ENCODE measurements at places on chromosomes 2 and 18.

DNA sequence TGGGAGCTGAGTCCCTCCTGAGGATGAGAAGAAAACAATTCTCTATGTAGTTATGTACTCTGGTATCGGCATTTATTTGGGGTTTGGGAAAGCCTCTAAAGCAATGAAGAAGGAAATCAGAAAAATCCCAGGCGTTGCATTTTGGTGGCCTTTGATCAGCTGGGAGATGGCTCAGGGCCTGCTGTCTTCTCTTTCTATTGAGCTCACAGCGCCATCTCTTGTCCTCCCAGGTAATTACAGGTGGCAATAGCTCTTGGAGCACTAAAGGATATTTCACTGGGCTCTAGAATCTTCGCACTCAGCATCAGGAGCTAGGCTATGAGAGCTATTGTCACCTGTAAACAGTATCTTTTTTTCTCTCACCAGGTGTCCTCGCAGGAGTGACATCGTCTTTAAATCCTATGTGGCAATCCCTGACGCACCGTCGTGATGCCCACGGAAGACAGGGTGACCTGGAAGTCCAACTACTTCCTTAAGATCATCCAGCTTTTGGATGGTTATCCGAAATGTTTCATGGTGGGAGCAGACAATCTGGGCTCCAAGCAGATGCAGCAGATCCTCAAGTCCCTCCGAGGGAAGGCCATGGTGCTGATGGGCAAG lies 76.1 kb upstream of the PMAIP1 start:
- DNase-seq = no peak

GRCh38 chr2:159226059-159226461 lies 60.4 kb downstream of the WDSUB1 start:
- no peak for DNase-seq

DNA sequence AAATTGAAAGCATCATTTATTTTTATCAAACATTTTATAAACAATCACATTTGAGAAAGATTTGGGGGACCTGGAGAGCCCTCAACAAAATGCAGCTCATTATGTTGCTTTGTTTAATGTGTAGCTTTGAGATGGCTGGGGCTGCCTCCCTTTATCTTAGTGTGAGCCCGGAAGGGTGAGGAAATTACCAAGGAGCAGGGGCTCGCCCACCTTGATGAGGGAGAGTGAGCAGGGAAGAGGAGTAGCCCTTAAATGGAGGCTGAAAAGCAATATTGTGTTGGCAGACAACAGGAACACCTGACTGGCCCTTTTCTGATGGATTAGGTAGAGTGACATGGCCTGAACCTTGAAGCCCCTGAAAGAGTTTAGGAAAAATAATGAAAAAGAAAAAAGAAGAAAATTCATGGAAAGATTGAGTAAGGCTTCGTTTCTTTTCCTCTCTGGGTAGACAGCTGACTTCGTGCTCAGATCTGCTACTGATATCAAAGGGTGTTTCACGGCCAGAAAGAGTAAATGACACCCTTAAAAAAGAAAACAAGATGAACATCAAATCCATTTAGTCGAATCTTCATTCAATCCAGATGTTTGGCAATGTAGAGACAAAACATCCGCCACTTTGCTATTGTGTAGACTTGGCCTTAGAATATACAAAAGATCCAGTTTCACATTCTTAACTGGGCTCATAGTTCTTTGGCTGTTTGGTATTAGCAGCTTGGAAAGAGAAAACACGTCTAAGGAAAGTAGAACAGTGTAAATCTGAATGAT lies 206.5 kb upstream of the TCF4 start:
- DNase-seq = no peak

DNA sequence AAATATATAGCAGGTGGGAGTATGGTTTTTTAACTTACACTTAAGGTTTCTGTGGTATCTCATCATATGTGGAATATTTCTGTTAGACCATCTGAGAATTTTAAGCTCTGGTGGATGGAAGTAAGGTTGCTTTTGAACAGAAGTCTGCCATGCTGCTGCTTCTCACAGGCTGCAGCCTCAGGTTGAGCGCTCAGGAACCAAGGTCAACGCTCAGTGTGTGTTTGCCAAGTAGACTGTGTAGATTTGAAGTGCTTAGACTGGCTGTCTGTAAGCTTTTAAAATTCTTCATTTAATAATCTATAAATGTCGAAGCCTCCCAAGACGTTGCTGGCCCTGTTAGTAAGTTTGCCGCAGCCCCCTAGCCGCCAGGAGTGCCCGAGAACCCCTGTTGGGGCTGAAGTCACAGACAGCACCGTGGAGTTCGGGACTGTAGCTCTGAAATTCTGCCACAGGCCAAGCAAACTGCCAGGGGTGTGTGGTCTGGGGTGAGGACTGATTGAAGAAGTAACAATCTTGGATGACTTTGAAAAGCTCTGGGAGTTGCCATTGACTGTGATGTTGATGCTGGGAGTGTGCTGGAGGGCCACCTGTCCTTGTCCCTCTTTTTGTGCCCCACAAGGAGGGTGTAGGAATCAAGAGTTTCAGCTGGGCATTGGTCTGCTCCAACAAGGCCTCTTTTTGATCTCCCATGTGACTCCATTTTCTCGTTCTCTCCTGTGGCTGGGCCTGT lies 26.9 kb downstream of the INPP4A start:
- DNase-seq = no peak

DNA sequence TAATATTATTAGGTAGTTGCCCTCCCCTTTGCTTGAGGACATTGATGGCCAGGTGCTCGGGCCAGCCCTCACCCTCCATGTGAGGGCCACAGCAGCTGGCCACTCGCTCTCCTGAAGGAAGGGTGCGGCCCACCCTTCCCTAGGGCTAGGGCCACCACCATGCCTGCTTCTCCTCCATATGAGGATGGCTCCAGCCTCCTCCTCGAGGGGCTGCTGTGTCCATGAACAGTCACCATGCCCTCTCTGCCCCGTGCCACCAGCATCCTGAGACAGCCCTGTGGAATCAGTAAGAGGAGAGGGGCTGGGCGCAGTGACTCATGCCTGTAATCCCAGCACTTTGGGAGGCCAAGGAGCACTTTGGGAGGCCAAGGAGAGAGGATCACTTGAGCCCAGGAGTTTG lies 2.4 kb downstream of the GPR17 start:
- DNase-seq = no peak

- no peak for DNase-seq
Measured at GRCh38 chr2:109290887-109291643, 162.1 kb downstream of the SH3RF3 start.

GRCh38 chr18:33828949-33829348 lies 250.9 kb downstream of the ASXL3 start:
- no peak for DNase-seq

- no peak for DNase-seq
Measured at GRCh38 chr2:9115229-9115628, 91.4 kb upstream of the ASAP2 start.

GRCh38 chr2:6924101-6924923 lies 7.1 kb downstream of the RNF144A start:
- DNase-seq = no peak

GRCh38 chr2:205024822-205025518 lies 479.7 kb downstream of the PARD3B start:
- no peak for DNase-seq

DNA sequence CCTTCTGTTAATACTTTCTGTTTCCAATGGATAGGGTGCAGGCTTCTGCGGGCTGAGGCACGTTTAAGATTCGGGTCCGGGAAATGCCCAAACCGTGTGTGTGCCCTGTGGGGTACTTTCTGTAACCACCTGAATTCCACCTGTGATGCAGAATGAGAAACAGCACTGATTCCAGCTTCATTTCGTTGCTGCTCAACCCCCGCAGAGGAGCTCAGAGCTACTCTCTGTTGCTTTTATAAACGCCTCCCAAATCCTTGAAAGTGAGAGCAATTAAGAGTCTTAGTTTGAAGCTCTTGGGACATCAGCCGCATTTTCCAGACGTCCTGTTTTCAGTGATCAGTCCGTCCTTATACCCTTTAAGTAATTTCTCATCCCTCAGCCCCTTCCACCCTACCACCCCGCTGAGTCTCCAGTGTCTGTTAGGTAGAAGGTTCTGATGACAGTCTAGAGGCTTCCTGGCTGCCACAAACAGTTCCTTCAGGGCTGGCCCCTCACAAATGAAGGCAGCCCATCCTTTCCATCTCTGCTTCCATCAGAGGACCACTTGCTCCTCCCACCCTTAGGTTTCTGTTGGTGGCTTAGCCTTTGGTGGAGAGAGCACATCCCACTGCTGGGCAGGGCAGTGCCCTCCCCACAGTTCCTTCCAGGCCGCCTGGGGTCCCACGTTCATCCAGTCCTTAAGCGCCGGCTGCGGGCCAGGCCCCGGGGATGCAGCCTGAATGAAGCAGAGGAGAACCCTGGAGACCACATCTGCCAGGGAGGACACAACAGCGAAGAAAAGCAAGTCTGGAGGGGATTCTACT lies 230.1 kb downstream of the SEPTIN10 start:
- no peak for DNase-seq

DNA sequence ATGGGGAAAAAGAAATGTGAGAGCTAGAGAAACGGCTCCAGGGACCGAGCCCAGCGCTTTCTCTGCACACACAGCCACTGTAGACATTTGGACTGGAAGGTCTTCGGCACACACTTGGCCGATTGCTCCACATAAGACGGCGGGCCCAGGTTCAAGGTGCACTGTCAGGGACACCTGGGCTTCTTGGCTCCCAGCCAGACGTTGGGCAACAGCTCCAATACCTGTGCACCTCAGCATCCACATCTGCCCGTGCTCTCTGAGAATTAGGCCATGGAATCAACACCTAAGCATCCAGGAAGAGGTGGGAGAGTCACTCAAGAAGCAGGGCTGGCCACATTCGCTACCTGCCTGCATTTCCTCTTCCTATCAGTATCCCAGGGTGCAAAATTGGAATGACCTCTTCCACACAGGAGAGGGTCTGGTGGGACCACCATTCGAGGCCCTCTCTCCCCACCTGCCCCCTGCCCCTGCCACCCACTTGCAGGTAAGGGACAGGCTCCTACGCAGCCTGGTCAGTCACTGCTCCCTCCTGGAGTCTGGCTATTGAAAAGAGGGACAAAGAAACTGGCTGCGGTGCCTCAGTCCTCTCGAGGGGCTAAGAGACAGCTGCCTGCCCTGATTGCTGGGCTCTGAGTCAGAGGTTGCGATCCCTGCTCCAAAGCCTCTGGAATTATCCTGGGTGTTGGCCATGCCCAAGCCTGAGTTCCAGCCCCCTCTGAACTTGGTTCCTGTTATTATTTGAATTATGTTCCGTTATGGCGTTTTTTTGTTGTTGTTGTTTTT lies 40.1 kb upstream of the TAF1B start:
- no peak for DNase-seq

DNA sequence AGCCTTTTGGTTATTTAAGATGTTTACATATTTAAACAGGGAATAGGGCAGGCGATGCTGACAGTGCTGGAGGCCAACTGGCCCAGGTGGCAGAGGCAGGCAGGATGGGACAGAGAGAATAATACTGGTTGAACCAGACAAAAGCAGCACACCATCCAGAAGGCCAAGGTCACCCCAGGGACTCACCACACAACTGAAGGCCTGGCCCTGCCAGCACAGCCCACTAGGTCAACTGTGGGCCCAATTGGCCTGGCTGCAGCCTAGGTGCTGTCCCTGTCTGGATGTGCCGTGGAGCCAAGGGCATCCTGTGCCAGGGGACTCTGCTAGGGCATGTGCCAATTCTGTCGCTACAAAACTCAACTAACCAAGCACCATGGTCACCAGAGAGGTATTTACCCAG lies 69.2 kb downstream of the RNF152 start:
- no peak for DNase-seq

GRCh38 chr2:145268931-145269330 lies 749.0 kb upstream of the ZEB2 start:
- DNase-seq = no peak

GRCh38 chr18:53947092-53947640 lies 277.3 kb downstream of the MBD2 start:
- no peak for DNase-seq

- DNase-seq = no peak
Measured at GRCh38 chr2:26521054-26521912, 43.4 kb upstream of the OTOF start.
